Subcutaneous preadipocyte (primary cell): ENCODE measurements at places on chromosomes 6 and 20. TPM values are rescaled to one million over a fixed set of nuclear protein-coding genes. Genes with fewer than 3 reads are reported as not detected.

The THBD gene
- total RNA-seq: 7.3 and 15.1 TPM in 2 replicates

The CCHCR1 gene
- total RNA-seq: 11.4 and 18.0 TPM in 2 replicates

The TMEM217 gene
- total RNA-seq: 1.8 and 2.9 TPM in 2 replicates

The FRMD1 gene
- not detected in 2 replicates for total RNA-seq

The PDE7B gene
- 7.2 and 25.4 TPM in 2 replicates for total RNA-seq

The TMEM74B gene
- total RNA-seq: not detected in 2 replicates

The IP6K3 gene
- not detected in 2 replicates for total RNA-seq

The TAGAP gene
- not detected in 2 replicates for total RNA-seq

The RNF182 gene
- 1.8 and 5.5 TPM in 2 replicates for total RNA-seq

The FAM184A gene
- 0.73 and 1.4 TPM in 2 replicates for total RNA-seq
